ENCODE measurements at places on chromosomes 7 and 10. TPM values are rescaled to one million over a fixed set of nuclear protein-coding genes. Genes with fewer than 3 reads are reported as not detected.
A peak's percentile ranks its signal among the peaks of the same experiment; 100 is the strongest.

GRCh38 chr7:78953726-78954363 is 499.6 kb downstream of the MAGI2 start:
- DNase-seq: no peak

GRCh38 chr10:77873536-77874380 is 52.8 kb downstream of the DLG5 start:
- DNase-seq: peak; percentile 50

DNA sequence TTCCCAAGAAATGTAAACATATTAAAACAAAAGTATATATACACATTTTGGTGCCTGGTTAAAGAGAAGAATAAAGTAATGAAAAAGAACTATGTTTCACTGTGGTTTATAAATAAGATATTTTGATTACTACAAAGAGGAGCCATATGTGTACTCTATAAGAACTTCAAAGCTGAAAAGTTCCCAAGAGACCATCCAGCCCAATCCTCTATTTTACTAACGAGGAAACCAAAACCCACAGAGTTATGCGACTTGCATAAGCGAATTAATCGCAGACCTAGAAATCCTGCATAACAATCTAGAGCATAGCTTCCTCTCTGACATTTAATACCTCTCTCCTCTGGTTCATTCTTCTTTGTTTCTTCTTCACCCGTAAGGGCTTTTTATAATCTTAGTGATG is 937.1 kb downstream of the CNTNAP2 start:
- DNase-seq: no peak

DNA sequence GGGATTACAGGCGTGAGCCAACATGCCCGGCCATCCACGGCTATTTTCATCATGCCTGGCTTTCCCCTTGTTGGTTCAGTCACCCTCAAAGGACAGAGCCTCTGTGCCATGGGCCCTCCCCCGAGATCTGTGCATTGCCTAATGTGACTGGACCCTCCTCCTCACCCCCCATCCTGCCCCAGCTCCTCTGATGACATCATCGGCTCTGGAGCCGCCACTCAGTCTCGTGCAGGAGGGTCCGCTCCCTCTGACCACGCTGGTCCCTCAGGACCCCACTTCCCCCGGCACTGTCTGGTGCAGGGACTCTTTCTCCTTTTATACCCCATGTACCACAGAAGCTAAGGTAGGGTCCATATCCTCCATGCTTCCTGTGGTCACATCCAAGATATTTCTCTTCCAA is 33.2 kb upstream of the BAIAP2L1 start:
- no peak for DNase-seq

- DNase-seq: peak; percentile 84
Observed at GRCh38 chr10:132446661-132447445, 49.9 kb downstream of the PWWP2B start.

GRCh38 chr7:26105236-26105635 is 46.8 kb upstream of the NFE2L3 start:
- no peak for DNase-seq

- DNase-seq: no peak
Observed at GRCh38 chr10:115921795-115922194, 351.2 kb downstream of the GFRA1 start.

- no peak for DNase-seq
Observed at GRCh38 chr7:17342756-17343155, 44.3 kb downstream of the AHR start.

GRCh38 chr7:2138146-2138765 is 94.5 kb downstream of the MAD1L1 start:
- no peak for DNase-seq

Gene LRGUK
- 1.5 TPM for total RNA-seq

Gene VWA2
- 6.4 TPM for total RNA-seq
